ENCODE measurements at places on chromosomes 5 and 9.

GRCh38 chr5:107778647-107779046 lies 107.9 kb upstream of the EFNA5 start:
- no peak overlapping the region for H3K4me3 ChIP-seq
- no peaks in the 10 kb centered on the region for H3K4me1 ChIP-seq
- no peaks in the 10 kb centered on the region for H3K27me3 ChIP-seq
- no peak overlapping the region for H3K27ac ChIP-seq
- no peak for DNase-seq

GRCh38 chr9:93077811-93078210 lies 18.2 kb upstream of the CARD19 start:
- H3K36me3 ChIP-seq: no peaks in the 10 kb centered on the region
- H3K27ac ChIP-seq: no peak overlapping the region
- H3K4me3 ChIP-seq: no peak overlapping the region
- no peak for DNase-seq
- H3K27me3 ChIP-seq: no peaks in the 10 kb centered on the region

GRCh38 chr5:173547579-173547978 lies 68.9 kb downstream of the BOD1 start:
- H3K4me1 ChIP-seq: no peaks in the 10 kb centered on the region
- no peaks in the 10 kb centered on the region for H3K36me3 ChIP-seq
- no peak overlapping the region for H3K4me3 ChIP-seq
- no peak for DNase-seq
- no peaks in the 10 kb centered on the region for H3K27me3 ChIP-seq

DNA sequence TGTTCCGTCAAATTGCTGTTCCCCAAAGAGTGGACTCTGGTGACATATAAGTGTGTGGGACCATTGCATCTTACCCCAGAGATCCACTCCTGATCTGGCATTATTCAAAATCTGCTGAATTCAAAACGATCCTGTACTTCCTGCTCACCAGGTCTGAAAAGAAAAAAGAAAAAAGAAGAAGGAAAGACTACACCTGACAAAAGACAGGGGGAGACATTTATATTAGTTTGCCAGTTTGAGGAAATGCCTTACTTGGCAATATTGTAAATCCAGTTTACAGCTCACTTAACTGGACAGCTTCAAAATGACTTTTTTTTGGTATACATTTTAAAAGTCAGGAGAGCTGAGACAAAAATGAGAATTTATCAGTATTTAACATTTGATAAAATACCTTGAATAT lies 15.0 kb upstream of the GRHPR start:
- no peak overlapping the region for H3K27ac ChIP-seq
- H3K4me3 ChIP-seq: no peak overlapping the region
- DNase-seq: no peak
- H3K36me3 ChIP-seq: no peaks in the 10 kb centered on the region

DNA sequence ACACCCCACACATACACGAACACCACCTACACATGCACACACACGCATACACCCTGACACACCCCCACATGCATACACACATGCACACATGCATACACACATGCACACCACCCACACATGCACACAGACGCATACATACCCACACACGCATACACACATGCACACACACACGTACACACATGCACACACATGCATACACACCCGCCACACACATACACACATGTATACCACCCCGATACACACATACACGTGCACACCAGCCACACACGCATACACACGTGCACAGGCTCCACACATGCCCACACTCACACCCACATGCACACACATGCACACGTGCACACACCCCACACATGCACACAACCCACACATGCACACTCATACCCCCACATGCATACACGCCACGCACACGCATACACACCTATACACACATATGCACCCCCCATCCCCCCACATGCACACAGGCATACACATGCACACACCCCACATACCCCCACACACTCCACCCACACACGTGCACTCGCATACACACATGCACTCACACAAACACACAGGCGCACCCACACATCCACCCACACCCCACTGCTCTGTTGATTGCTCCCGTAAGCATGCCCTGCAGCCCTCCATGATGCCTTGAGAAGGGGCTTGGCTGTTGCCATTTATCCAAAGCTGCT lies 119.3 kb downstream of the COL5A1 start:
- H3K4me1 ChIP-seq: no peaks in the 10 kb centered on the region
- H3K27me3 ChIP-seq: no peaks in the 10 kb centered on the region
- DNase-seq: no peak
- no peak overlapping the region for H3K27ac ChIP-seq
- H3K36me3 ChIP-seq: no peaks in the 10 kb centered on the region

DNA sequence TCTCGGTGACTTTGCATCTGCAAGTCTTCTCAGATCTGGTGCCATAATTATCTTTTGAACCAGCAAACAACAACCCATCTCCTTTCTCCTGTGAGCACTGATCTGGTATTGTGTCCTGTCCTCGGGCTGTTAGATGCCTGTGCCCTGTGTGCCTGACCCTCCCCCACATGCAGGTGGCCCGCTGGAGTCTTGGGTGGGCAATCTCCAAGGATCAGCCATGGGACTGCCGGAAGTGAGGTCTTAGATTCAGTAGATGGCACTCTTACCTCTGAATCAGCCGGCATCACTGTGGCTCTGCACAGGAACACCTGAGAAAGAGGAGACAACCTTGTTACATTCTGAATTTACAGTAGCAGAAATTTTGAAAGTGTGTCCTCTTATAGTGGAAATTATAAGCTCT lies 172.4 kb downstream of the IRX2 start:
- no peaks in the 10 kb centered on the region for H3K4me1 ChIP-seq
- no peak for DNase-seq
- H3K4me3 ChIP-seq: no peak overlapping the region

DNA sequence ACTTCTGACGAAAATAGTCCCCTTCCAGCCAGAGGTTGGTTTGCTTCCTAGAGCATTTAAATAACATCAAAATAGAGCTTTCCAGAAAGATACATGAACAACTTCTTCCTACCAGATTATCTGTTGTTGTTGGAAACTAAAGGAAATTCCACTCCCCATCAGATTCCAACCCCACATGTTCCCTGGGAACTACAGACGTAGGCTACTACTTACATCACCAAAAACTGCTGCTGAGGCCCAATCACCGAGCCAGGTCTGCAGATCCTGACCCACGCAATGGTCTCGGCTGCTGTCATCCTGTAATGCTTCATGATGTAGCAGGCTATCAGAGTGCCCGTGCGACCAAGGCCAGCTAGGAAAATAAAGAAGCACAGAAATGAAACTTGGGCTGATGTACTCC lies 73.4 kb downstream of the HABP4 start:
- no peaks in the 10 kb centered on the region for H3K27me3 ChIP-seq
- peaks cover 19% of the 10 kb centered on the region for H3K36me3 ChIP-seq
- no peak for DNase-seq
- no peak overlapping the region for H3K27ac ChIP-seq

DNA sequence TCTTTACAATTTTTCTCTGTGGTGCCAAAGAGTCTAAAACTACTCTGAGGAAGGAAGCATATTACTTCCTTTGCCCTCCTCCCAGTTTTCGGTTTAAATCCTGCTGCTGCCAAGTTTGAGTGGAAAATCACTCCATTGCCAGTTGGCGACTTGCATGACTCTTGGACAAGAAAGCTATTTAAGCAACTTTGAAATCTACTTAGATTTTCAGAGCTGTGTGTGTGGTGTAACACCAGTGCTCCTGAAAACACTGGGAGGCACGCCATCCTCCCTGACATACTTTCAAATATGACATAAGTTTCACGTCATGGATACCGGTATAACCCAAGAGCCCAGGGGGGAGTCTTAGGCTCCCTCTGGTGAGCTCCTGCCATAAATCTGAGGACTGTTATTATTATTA lies 83.5 kb upstream of the RIOK2 start:
- no peak overlapping the region for H3K27ac ChIP-seq
- H3K36me3 ChIP-seq: no peaks in the 10 kb centered on the region
- no peak overlapping the region for H3K4me3 ChIP-seq
- no peaks in the 10 kb centered on the region for H3K4me1 ChIP-seq

- H3K36me3 ChIP-seq: no peaks in the 10 kb centered on the region
- H3K27ac ChIP-seq: no peak overlapping the region
- H3K27me3 ChIP-seq: no peaks in the 10 kb centered on the region
- H3K4me3 ChIP-seq: no peak overlapping the region
Observed at GRCh38 chr5:110177729-110178128, 488.0 kb downstream of the MAN2A1 start.

All from small intestine (tissue), 16 donors.